ENCODE measurements at places on chromosomes 2 and 18. TPM values are rescaled to one million over a fixed set of nuclear protein-coding genes. Genes with fewer than 3 reads are reported as not detected.

DNA sequence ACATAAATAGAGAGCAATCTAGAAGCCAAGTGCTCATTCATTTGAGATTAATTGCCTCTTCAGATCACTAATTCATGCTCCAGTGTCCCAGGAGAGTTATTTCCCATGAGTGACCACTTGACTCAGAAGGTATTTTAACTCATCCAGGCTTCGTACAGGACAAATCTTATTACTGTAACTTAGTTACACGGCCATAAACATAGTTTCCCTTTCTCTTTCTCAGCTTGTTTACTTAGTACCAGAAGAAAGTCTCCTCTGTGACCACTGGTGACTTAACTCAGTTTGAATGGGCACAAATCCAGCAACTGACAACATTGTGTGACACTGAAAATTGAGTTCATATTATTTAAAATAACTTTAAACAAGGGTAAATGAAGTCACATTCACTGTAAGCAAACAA, 25.3 kb downstream of the MMADHC start:
- no peak for DNase-seq
- H3K27ac ChIP-seq: no peak overlapping the region
- H3K27me3 ChIP-seq: peaks cover 1% of the 10 kb centered on the region
- no peaks in the 10 kb centered on the region for H3K36me3 ChIP-seq

Gene GPR39
- total RNA-seq: not detected

Gene REEP1
- 0.10 TPM for total RNA-seq

Gene MROH2A
- not detected for total RNA-seq

DNA sequence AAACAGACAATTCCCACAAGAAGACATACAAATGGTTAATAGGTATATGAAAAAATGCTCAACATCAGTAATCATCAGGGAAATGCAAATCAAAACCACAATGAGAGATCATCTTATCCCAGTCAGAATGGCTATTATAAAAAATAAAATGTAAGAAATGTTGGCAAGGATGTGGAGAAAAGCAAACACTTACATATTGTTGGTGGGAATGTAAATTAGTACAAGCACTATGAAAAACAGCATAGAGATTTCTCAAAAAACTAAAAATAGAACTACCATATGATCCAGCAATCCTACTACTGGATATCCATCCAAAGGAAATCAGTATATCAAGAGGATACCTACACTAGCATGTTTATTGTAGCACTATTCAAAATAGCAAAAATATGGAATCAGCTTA, 186.6 kb downstream of the NOL4 start:
- no peak overlapping the region for H3K27ac ChIP-seq
- no peak for DNase-seq
- no peaks in the 10 kb centered on the region for H3K36me3 ChIP-seq
- H3K4me1 ChIP-seq: peaks cover 2% of the 10 kb centered on the region
- no peak overlapping the region for H3K4me3 ChIP-seq

GRCh38 chr2:102753563-102754159, 8.2 kb upstream of the TMEM182 start:
- DNase-seq: peak; percentile 48
- H3K27me3 ChIP-seq: no peaks in the 10 kb centered on the region
- H3K4me3 ChIP-seq: no peak overlapping the region
- no peaks in the 10 kb centered on the region for H3K4me1 ChIP-seq
- peaks cover 4% of the 10 kb centered on the region for H3K36me3 ChIP-seq
- no peak overlapping the region for H3K27ac ChIP-seq

Gene NOSTRIN
- total RNA-seq: not detected

DNA sequence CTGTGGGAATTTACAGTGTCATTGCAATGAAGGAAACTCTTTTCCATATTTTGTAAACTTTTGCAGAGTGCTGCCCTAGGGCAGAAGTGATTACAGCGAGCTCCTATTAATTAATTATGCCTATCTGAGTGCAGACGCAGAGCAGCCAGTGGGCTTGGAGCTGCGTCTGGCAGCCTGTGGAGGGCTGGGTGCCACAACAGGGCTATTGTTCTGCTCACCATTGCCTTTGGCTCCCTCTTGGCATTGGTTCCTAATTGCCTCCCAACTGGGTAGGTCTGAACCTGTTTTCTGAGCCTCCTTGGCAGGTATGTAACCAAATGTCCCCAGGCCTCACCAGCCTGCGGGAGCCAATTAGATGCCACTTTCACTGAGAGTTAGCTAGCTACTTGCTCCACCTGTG, 25.6 kb upstream of the ITGB6 start:
- no peaks in the 10 kb centered on the region for H3K36me3 ChIP-seq
- H3K4me1 ChIP-seq: no peaks in the 10 kb centered on the region
- DNase-seq: no peak

- H3K4me3 ChIP-seq: no peak overlapping the region
- DNase-seq: no peak
- H3K36me3 ChIP-seq: no peaks in the 10 kb centered on the region
- no peak overlapping the region for H3K27ac ChIP-seq
- H3K4me1 ChIP-seq: peaks cover 6% of the 10 kb centered on the region
These were observed 313.8 kb downstream of the PDE11A start for GRCh38 chr2:177758591-177759371.

DNA sequence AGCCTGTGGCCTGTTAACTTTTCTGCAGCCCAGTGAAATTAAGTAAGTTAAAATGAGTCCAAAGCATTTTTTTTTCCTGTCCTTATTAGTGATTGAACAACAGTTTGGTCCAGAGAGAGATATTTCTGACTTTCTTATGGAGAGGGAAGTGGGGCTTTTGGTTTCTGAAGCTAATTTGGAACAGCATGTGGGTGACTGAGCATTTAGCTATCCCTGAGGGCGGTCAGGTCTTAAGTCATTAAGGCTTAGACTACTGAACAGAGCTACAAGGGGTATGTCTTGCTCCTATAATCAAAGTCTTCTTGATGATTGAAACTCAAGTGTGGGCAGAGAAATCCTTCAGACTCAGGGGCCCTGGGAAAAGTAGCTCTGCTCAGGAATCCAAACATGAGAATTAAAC, 14.0 kb downstream of the ARHGAP25 start:
- H3K27me3 ChIP-seq: no peaks in the 10 kb centered on the region
- no peak for DNase-seq
- H3K27ac ChIP-seq: peak overlapping the region; percentile 81

Gene PLGLB2
- 5.7 TPM for total RNA-seq

DNA sequence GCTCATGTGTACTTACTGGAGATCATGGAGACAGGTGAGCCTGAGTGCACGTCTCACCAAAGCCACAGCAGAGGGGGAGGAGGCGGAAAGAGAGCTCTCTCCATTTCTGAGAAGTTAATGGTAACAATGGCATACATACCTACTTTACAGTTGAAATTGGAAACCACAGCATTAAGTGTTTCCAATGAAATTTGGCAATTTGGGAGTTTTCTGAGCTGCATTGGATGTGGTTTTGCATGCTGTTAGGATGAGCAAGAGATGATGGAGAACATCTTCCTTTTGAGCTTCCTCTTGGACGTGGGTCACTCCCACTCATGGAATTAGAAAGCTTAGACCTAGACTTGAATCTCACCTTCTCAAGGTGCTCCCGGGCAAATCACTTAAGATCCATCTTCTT, 25.5 kb upstream of the IL37 start:
- no peak for DNase-seq
- peaks cover 5% of the 10 kb centered on the region for H3K4me1 ChIP-seq
- no peak overlapping the region for H3K27ac ChIP-seq
- no peaks in the 10 kb centered on the region for H3K27me3 ChIP-seq
- no peaks in the 10 kb centered on the region for H3K36me3 ChIP-seq

Gene GALNT5
- total RNA-seq: not detected

DNA sequence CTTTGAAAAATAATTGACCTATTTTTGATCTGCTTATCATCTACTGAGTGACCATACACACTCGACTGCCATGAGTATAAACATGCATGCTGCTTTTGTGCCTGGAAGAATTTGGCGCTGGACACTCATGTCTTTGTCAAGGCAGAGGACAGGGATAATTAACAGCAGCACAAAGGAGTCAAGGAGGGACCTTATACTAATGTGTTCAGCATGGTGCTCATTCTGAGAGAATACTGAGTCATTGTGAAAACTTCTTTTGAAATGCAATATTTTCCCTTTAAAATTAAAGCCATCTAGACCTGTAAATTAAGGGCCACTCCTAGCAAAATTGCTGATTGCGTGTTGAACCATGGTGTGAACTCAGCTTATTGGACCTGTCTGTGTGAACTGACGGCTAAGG, 116.3 kb downstream of the ZNF532 start:
- no peak overlapping the region for H3K27ac ChIP-seq
- no peak for DNase-seq
- H3K4me3 ChIP-seq: no peak overlapping the region
- H3K4me1 ChIP-seq: no peaks in the 10 kb centered on the region

All from naive thymus-derived CD8-positive, alpha-beta T cell (primary cell).